RCC 7860 (cell line): ENCODE measurements at places on chromosomes 3 and 15.

GRCh38 chr3:134955874-134956273, 160.8 kb downstream of the EPHB1 start:
- DNase-seq = no peak

DNA sequence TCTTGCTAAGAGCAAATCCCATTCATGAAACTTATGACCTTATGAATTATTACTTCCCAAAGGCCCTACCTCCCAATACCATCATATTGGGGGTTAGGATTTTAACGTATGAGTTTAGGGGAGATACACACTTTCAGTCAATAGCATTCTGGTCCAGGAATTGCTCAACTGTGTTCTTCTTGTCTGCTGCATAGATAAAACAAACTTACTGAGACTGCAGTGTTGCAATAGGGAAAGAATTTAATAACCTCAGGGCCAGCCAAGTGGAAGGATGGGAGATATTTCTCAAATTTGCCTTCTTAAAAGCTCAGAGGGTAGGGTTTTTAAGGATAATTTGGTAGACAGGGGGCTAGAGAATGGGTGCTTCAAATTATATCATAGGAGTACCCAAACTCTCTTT, 625.8 kb downstream of the OTOL1 start:
- no peak for DNase-seq

DNA sequence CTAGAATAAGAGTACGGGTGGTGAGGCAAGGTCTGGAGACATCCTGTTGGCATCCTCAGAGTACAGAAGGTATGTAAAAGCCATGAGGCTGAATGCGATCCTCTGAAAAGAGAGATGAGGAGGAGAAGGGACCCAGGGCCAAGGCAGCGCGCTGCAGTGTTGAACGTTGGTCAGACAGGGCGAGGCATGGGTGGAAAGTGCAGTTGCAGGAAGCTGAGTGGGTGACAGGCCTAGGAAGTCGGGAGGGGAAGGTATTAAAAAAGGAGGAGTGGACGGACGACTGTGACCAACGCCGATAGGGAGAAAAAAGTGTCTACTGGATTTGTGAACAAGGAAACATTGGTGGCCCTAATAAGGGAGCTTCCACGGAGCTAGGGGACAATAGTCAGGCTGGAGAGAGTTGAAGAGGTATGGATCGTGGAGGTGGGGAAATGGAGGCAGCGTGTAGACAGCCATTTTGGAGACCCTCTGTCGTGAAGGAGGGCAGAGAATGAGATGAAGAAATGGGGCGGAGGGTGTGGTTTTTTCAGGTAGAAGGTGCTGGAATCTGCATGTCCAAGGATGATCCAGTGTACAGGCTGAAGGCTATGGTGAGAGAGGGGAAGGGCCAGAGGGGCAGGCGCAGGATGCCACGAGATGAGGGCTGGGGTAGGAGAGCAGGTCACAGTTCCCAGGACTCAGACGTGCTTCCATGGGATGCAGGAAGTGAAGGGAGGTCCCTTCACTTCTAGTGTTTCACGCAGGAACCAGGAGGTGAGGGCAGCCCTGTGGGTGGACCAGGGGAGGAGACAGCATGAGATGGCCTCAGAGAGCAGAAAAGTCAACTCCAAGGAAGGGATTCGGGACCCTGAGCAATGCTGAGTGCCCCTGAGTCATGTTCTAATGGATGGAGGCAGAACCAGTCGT, 115.9 kb downstream of the ASB7 start:
- DNase-seq = no peak

DNA sequence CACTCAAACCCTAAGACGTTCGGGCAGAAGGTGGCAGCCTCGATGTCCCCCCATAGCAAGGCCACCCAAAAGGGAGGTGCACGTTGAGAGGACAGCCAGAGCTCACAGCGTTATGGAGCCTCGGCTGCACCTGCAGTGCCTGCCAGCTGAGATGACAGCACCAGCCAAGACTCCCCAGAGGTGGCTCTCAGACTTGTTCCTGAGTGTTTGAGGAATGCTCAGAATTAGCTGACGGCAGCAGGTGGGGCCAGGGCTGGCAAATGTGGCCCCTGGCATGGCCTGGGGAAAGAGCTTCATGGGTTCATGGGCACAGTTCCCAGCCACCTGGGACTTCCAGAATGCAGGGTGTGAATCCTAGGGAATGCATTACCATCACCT, 177.8 kb downstream of the KLF13 start:
- no peak for DNase-seq

DNA sequence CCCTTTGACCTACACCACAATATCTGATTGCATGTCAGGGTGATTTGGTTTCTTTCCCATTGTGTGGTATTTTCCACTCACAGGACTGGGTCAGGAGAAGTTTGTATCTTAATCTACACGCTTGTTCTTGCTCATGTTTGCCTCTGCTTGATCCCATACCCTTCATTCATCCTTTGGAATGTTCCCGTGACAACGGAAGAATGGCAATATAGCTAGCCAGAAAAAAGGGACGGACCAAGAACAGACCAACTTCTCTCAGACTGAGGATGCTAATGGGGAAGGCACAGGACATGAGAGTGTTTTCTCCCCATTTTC, 7.8 kb upstream of the THSD4 start:
- no peak for DNase-seq

DNA sequence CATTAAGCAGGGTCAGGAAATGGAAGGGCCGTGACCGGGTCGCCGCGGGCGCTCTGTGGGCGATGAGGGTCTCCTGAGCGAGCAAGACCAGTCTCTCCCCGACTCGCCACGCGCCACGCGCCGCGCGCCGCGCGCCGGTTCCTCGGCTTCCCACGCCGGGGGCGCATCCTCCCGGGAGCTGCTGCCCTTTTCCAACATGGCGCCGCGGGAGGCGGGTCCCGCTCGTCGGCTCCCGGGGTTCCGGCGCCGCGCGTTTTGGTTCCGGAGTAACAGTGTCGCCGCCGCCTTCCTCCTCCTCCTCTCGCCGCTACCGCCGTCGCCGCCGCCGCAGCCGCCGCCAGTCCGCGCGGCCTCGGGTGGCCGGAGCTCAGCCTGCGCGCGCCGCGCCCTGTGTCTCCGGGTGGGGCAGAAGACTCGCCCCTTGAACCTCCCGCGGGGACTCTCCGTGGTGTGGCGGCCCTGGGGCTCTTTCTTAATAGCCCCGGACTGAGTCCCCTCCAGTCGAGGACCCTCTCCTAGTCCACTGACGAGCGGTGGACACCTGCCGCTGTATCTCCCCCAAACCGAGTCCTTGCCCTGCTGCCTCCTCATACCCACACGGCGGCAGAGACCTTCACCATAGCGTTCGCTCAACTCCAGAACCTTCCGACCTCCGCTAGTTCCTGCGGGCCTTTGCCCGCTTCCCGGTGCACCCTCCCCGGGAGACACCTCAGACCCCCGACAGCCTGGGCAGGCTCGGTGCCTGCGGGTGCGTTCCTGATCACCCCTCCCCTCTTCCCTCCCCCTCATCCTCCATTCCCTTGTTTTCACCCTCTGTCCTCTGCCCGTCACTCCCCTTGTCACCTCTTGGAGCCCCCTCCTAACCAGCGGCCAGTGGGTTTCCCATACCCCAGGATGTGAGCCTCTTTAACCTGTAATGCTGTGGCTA, at the start of gene MAP2K5:
MAP2K5 (plus strand) TSS at position 284 of the 928 bp plus-strand sequence; CDS start at position 917, 633 bp downstream.
- peak; percentile 39 for DNase-seq

- DNase-seq = no peak
These were observed 4.1 kb downstream of the LRCH3 start for GRCh38 chr3:197795200-197795599.

- DNase-seq = no peak
These were observed 65.7 kb downstream of the RASA2 start for GRCh38 chr3:141552440-141552991.

DNA sequence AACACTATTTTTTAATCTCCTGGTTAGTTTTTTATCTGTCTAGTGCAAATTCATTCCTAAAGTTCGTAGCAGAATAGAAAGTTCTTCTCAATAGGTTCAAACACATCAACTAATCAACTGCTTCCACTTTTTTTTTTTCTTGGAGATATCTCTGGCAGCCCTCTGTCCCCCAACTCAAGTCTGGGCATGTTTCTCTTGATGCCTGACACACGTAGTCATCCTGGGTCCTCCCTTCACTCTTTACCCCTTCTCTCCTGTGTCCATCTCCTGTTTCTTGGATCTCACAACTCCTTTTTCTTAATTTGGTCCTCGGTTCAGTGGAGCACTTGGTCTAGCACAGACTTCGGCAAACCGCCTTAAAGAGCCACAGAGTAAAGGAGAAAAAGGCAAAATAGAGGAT, 14.4 kb downstream of the TNFAIP8L3 start:
- DNase-seq = no peak

DNA sequence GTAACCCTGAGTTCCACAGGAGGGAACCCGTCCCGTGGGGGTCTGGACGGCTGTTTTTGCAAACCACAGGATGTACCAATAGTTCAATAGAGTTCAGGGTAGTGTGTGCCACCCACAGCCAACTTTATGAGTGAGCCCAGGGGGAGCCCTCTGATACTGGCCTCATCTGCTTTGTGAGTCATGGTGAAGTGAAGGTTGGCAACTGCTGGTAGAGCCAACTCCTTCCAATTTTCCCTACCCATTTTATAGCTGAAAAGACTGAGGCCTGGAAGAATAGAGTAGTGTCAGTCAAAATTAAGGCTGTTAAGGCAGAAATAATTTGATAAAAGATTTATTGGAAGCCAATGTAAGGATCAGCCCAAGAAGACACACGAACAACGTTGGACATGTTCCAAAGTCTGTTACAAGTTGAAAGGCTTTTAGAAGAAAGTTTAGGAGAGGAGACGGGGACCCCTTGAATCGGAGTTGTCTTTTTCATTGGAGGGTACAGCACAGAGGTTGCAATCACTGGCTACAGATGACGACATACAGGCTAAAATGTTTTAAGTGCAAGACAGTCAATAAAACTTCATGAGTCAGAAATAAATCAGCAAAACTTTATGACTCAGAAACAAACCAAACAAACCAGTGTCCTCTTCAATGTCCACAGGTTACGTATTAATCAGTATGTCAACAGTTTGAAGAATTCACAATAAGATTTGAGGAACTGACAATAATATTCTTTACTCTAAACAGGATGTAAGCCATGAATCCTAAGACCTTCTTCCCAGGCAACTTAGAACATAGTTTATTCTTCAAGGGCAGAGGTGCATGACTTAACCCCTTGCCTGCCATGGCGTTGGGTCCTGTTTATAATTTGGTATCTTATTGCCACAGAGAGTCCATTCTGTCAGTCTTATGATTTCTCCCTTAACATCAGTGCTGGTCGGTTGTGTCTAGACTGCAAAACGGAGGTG, 62.9 kb upstream of the NR2E3 start:
- DNase-seq = peak; percentile 91

DNA sequence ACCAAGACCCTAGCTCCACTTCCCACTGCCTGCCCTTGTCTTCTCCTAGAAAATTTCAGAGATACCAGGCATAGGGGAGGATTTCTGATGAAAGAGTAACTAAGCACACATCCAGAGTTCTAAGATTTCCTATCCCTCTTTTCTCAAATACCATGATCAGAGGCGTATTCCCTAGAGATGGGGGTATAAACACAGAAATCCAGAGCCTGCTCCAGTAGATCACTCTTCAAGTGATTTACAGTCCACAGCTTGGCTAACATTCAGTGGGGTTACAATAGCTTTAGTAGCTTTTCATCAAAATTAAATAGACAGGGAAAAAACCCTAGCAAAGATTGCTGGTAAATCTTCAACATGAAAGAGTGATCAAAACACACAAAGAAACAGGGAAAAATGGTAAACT, 800.7 kb upstream of the GRM7 start:
- DNase-seq = no peak

DNA sequence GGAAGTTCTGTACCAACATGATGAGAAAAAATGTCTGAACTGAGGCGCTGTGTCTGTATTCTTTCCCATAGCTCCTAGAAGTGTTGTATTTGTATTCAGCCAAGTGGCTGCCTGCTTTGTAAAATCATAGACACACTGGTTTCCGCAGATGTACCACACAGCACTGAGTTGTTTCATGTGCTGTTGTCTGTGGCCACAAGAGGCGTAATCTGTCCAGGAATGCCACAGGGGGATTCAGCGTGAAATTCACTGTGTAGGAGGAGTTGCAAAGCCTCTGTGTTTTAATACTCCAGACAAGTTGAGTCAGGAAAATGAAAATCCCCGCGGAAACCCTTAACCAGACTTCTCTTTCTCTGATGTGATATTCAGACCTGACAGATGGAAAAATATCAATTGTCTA, 462.2 kb downstream of the NSUN3 start:
- DNase-seq = no peak

DNA sequence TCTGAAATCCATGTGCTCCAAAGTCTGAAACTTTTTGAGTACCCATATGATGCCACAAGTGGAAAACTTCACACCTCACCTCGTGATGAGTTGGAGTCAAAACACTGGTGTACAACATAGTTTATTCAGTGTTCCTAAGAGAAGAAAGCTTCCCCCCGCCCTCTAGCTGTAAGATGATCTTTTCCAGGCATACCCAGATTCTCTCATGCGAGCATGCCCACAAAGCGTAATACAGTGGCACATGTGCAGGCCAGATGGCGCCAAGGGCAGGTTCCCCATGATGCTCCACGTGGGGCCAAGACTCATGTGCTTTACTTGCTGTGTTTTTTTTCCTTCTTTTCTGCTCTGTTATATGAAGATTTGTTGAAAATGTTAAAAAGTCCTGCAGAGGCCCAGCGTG, 104.9 kb upstream of the LRRFIP2 start:
- no peak for DNase-seq

DNA sequence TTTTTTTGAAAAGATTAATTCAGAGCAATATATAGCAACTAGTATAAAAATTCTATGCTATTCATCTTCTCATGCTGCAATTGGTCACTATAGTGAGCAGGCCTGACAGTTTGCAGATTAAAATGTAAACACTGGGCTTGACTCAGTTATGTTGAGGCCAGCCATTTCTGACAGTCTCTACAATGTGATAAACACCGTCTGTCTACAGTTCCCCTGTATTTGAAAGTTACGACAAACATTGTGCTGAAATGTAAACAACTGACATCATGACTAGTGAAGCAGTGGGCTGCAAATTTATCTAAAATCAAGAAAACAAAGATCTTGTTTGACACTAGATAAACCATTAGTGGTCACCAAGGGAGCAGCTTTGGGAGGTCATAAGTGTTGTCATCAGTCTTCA, 197.4 kb downstream of the ISL2 start:
- no peak for DNase-seq

DNA sequence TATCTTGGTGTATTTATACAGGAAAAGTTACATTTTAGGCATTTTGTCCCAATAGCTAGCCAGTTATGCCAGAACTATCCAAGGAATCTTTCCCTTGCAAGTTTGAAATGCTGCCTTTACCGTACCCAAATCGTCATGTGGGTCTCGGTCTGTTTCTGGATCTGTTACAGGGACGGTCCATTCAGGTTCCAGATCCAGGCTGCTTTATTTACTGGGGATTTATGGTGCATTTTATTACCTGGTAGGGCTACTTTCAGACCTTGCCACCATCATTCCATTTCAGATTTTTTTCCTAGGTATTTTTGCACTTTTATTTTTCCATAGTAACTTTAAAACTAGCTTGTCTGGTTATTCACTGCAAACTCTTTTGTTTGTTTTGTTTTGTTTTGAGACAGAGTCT, 186.5 kb downstream of the NSMCE3 start:
- no peak for DNase-seq

DNA sequence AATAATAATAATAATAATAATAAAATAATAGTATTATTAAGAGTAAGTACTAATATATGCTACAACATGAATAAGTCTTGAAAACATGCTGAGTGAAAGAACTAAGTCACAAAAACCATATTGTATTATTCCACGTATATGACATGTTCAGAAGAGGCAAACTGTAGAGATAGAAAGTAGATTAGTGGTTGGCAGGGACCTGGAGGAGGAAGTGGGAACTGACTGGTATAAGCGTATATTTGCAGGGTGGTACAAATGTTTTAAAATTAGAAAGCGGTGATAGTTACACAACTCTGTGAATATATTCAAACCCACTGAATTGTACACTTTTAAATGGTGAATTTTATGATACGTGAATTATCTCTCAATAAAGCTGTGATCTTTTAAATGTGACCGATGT, 32.8 kb downstream of the LRRK1 start:
- no peak for DNase-seq

GRCh38 chr3:53379898-53380297, 32.6 kb upstream of the DCP1A start:
- no peak for DNase-seq
